Psoas muscle (tissue), 8 donors: ENCODE measurements at places on chromosomes 5 and 9.

GRCh38 chr9:14960881-14961280 is 50.7 kb upstream of the FREM1 start:
- no peak for DNase-seq

- no peak for DNase-seq
Measured at GRCh38 chr5:157993201-157993600, 134.3 kb upstream of the CLINT1 start.

- DNase-seq = no peak
Measured at GRCh38 chr5:6110441-6111005, 267.8 kb downstream of the MED10 start.

GRCh38 chr9:120158221-120158620 is 421.7 kb downstream of the CDK5RAP2 start:
- no peak for DNase-seq

DNA sequence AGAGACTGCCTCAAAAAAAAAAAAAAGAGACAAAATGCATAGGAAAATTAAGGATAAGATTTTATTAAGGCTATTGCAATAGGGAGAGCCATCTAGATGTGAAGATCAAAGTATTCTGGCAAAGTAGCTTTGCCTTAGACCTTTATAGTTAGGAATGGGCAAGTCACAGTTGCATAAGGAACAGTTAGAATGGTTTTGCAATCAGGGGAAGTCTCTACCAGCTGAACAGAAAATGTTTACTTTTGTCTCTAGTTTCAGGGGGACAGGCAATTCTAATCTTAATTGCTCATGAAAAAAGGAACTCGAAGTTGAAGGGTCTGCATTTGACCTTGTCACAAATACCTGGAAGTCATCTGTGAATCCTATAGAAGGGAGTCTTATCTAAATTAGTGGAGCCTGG is 13.1 kb upstream of the ATP6V1G1 start:
- no peak for DNase-seq

- DNase-seq = no peak
Measured at GRCh38 chr5:96297290-96297689, 135.8 kb downstream of the PCSK1 start.

DNA sequence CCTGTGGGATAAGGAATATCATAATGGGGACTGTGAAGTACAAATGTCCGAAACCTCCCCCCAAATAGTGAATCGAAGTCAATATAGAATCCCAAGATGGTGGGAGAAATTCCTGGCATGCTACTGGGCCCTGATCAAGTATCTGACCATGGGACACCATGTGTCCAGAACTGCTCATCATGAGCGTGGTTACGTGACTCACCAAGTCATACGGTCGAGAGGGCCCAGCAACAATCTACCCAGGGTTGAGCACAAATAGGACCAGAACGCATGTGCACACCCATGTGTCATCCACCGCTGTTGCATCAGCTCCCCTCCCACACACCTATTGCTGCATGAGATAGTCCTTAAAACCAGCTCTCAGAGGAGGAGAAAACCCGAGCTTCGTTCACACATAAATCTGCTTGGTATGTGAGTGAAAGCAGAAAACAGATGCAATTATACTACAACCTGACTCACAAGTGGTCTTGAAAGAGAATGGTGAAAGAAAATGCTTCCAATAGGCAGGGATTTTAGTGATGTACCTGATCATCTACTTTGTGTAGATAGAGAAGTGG is 353.2 kb downstream of the CWC27 start:
- no peak for DNase-seq
